ENCODE measurements at places on chromosomes 2 and 18.

DNA sequence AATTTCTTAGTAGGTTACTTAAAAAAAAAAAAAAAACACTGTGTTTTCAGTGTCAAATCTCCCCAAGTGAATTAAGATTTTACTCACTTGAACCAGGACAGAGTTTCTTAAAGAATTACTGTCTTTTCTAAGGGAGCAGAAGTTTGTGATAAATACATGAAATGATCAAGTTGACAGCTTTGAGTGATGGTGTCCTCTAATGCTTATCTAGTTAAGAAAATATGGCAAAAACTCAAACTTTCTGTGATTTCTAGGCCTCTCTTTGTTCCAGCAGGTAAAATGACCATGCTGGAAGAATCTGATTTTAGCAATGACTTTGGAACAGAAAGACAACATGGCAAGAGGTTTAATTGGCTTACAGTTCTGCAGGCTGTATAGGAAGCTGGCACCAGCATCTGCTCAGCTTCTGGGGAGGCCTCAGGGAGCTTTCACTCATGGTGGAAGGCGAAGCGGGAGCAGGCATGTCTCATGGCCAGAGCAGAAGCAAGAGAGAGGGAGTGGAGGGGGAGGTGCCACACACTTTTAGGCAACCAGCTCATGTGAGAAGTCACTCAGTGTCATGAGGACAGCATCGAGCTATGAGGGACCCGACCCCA is 6.6 kb downstream of the MAPRE2 start:
- no peak for DNase-seq

DNA sequence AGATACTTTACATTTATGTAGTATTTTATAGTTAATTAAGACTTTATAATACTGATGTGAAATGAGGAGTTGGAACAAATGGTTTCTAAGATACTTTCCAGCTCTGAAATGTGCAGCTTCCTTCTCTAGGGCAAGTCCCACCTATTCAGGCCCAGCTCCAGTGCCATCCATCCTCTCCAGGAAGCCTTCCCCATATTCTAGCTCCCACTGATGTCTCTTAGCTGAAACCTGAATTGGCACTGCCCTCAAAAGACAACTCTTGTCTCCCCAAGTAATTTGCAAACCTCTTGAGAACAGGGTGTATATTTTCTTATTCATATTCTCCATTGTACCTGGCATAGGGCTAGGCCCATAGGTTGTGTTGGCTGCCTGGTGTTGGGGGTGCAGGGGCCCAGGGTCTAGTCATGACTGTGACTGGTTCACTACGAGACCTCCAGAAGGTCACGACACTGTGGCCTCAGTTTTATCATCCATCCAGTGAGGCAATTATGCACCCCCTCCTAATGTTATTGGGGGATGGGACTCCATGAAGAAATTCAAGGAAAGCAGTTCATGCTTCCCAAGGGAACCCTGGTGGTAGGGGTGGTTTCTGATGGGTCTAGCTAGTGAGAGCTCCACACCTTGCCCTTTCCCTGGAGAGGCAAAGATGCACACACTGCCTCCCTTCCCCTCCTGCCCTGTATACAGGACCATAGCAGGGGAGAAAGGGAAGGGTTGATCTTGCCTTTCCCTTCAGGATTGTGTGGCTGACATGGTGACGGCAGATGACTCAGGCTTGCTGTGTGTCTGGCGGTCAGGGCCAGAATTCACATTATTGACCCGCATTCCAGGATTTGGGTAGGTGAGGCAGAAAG is 2.8 kb downstream of the WDR54 start:
- no peak for DNase-seq

GRCh38 chr18:46577546-46577945 is 79.5 kb downstream of the LOXHD1 start:
- DNase-seq, result no peak

DNA sequence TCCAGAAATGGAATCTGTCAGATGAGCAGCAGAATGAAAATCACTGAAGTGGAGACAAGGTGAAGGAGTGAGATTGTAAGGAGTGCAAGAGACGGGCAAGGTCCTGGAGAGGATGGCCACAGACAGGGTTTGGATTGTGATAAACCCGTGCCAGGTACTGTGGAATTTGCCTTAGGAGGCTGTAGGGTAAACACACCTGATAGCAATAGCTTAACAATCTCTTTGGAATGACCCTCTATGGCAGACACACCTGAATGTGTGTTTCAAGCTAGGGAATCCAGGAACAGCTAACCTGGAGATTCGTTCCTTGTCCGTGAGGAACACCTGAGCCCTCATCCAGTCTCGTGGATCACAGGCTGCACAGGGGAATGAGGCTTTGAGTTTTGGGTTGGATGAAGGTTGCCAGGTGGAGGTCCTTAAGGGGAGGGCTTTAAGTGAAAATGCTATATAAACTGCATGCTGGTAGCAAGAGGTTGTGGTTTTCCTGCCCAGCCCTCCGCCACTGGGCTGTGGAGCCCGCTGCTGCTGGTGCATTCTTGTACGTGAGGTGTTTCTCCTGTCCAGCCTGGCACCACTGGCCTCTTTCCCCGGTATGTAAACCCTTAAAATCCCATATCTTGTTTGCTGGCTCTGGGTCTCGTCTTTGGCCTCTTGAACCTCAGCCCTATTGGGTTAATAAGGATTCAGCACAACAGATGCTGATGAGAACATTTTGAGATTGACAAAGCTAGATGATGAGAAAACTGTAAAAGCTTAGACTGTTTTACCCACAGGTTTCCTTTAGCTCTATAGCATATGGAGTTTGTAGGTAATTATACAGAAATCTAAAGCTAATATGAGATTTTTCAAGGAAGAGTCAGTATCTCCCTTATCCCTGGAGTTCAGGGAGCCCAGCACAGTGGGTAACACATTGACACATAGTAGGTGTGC is 117.9 kb downstream of the ARHGAP15 start:
- DNase-seq, result no peak

DNA sequence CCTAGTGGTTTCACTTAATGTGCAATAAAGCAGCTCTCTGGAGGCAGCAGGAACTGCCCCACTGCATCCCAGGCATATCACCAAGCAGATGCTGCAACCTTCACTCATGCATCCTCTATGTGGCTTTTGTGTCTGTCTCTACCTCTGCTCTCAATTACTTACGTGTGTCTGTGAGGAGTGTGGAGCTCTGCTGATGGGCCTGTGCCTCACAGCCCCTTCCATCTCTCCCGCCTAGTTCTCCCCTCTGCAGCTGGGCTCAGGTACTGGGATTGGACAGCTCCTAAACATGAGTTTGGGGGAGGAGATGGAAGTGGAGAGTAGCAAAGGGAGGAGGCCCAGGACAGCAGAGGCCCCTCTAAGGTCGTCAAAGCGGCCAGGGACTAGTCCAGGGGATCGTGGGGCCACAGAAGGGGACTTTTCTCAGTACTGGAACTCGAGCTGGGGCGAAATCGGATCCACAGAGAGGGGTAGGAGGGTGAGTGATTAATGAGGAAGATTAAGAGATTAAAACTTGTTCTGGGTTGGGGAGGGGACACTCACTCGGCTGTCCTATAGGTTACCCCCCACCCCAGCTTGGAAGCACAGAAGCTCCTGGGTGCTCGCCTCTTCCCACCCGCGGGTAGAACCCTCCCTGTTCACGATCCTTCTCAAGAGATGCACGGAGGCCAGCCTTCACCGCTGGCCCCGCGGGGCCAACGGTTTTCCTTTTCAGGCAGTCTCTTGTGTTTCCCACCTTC is 2.1 kb upstream of the LBX2 start:
- no peak for DNase-seq

DNA sequence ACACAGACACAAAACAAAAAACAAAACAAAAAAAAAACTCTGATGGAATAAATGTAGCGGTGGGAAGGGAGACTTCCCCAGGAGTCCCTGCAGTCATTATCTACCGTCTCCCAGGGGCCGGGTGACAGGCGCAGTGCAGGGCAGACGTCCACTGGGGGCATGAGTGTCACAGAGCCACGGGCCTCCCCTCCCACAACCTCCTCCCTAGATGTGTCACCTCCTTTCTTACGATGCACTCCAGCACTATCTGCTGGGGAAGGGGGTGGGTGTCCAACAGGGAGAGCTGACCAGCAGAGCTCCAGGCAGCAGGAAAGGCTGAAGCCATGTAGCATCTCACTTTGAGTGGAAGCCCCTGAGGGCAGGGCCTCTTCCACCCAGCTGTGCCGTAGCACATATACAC is 84.5 kb downstream of the LONRF2 start:
- DNase-seq, result no peak

DNA sequence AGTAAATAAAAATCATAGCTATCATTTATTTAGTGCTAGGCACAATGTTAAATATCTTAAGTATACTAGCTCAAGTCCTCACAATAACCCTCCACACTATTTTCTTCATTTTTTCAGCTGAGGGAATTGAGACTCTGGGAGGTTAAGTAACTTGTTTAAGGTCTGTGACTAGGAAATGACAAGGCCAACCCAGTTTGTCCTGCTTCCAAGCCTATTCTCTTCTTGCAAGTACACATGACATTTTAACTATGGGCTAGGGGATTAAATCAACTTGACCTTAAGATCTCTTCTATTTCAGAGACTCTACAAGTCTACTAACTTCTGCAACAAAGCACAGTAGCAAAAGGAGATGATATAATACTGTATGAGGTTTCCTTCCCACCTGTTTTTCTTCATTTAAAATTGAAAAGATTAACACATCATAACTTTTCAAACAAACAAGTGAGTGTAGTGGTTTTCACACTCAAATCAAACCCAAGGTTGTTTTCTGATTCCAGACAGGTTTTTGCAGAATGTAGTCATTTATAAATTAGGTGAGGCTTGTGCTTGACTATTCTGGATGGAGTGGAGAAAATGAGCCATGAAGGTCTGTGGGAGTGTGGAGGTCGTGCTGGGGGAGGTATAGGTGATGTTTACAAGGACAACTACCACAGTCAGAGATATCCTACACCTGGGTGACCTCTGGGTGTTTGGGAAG is 57.0 kb downstream of the CD28 start:
- DNase-seq, result no peak

GRCh38 chr18:46152808-46153617 is 48.8 kb downstream of the HAUS1 start:
- no peak for DNase-seq

GRCh38 chr2:18814387-18814786 is 225.0 kb upstream of the NT5C1B start:
- DNase-seq, result no peak

DNA sequence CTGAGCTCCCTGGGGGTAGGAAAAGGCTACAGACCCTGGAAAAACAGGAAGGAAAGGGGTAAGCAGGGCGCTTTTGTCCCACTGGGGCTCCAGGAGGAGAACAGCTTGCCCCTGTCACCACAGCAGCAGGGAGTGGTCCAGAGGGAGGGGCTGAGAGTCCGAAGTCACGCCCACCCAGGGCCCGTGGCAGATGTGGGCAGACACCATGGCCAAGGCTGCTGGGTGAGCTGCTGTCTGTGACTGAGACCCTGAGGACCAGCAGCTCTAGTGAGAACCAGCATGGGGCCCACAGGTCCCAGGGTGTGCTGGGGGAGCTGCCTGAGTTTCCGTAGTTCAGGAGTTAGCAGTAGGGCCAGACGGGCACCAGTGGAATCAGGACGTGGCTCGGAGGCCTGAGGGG is 162.0 kb downstream of the SPP2 start:
- DNase-seq, result no peak

GRCh38 chr18:50027996-50028395 is 167.0 kb downstream of the MYO5B start:
- DNase-seq, result no peak

DNA sequence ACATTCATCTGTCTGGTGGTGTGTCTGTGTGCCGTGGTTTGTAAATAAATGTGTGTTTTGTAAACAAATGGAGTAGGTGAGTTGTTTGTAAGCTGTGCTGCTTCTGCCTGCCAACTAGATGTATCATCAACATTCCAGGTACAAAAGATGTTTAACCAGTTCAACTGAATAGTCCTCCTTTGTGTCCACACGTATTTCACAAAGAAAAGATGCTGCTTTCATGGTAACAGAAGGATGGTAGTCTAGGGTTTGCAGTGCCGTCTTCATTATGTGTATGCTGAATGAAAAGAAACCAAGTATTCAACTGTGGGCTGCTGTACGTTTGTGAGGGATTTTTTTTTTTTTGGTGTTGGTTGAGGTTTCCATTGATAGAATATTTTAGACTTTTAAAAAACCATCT is 72.1 kb downstream of the CAMKMT start:
- DNase-seq, result no peak

GRCh38 chr2:12953596-12953995 is 236.9 kb downstream of the TRIB2 start:
- no peak for DNase-seq

- DNase-seq, result no peak
Measured at GRCh38 chr2:238965371-238966071, 117.6 kb downstream of the TWIST2 start.

DNA sequence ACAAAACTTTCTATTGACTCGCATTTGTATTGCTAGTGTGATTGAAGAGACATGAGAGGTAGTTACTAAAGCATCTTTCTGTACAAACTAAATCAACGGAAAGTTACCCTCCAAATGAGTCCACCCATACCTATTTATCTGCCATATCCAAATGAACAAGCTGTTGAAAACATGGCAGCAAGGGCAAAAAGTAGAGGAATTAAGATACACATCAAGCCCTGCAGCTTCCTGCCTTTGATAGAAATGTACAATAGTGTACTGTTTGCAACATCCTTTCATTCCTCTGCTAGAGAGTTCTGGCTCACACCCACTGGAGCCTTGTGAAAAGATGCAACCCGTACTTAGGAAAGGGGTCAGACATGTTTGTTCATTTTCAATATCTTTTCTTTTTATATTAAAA is 122.5 kb downstream of the ERBB4 start:
- DNase-seq, result no peak

DNA sequence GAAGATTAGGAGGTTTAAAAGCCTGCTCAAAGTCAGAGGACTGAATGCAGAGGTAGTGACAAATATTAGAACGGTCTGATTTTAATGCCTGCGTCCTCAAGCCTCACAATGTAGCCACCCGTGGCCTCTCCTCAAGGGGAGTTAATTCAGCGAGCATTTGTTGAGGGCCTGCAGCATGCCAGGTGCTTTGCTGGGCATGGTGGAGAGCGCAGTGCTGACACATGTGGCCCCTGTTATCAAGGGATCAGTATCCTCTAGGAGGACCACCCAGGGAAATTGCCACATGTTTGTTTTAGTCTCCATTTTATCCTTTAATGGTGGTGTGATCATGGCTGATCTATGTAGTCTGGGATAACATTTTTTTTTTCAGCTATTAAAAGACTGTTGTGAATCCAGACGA is 19.2 kb downstream of the PMAIP1 start:
- no peak for DNase-seq

GRCh38 chr2:238689871-238690389 is 158.0 kb upstream of the TWIST2 start:
- DNase-seq, result no peak

DNA sequence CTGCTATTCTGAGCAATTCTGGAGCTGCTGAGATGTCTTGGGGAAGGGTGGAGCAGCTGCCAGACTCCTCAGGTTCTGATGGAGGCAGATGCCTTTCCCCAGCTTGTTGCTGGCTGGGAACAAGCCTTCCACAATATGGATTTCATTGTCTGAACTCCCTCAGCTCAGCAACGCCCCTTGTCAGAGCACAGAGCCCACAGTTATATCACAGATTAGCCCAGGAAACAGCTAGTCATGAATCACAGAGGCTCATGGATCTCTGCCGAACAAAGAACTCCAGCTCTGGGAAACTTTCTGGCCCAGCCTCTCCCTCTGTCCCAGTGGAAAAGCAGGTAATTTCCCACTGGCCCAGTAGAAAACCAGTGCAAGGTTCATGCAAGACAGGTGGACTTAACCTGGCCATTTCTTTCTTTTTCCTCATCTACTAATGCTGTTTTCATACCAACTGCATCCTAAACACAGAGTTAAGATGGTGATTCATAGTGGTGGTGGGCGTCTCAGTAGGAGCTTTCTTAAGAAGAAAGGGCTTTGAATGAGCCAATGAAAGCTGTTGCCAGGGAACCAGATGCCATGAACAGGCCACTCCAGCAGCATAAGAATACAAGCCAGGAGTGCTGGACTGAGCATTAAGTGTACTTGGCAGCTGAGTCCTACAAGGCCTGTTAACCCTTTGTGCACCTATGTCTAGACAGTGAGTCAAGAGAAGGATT is 8.7 kb upstream of the KIAA2012 start:
- no peak for DNase-seq
